CD4-positive, CD25-positive, alpha-beta regulatory T cell (primary cell): ENCODE measurements at places on chromosomes 12 and 14. TPM values are rescaled to one million over a fixed set of nuclear protein-coding genes. Genes with fewer than 3 reads are reported as not detected.

DNA sequence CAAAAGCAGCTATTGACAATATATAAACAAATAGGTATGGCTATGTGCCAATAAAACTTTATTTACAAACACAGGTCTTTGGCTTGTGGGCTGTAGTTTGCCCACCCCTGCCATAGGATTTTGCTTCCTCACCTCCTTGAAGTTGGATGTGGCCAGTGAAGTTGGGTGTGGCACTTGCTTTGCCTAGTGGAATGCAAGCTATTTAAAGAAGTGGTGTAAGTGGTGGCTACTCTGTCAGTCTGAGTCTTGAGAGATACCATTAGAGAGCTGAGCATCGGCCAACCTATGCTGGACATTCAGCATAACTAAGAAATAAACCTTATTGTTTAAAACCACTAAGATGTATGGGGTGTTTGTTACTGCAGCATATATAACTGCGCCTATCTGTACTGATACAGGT, 321.3 kb downstream of the RGS6 start:
- DNase-seq: no peak

DNA sequence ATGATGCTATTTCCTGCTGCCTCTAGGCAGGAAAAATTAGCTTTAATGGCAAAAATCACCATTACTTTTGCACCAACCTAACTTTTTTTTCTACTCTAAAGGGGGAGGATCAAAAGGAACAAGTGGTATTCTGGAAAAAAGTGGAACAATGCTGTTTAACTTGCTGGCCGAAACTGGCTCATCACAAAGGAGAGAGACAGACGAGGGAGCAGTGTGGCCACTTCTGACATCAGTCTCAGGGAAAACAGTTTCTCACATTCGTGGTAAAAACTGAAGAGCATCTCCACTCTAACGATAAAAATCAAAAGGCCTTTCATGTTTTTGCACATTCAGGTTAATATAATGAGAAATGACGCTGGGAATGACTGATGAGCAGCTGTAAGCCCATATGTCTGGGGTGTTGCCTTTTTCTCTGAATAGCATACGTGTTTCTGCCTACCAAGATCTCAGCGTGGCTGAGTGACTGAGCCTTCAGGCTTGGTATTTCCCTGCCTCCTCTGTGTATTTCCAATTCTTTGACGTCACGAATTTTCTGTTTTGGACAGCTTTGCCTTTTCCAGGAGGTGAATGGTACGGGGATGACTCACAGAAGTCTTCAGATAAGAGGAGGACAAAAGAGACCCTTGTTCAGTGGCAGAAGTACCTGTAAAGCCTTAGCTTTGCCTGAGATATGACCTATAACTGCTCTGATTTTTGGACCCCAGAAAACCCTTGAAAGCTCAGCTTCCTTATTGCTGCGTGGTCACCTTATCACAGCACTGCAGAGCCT, 358.8 kb downstream of the GLT1D1 start:
- DNase-seq: no peak

DNA sequence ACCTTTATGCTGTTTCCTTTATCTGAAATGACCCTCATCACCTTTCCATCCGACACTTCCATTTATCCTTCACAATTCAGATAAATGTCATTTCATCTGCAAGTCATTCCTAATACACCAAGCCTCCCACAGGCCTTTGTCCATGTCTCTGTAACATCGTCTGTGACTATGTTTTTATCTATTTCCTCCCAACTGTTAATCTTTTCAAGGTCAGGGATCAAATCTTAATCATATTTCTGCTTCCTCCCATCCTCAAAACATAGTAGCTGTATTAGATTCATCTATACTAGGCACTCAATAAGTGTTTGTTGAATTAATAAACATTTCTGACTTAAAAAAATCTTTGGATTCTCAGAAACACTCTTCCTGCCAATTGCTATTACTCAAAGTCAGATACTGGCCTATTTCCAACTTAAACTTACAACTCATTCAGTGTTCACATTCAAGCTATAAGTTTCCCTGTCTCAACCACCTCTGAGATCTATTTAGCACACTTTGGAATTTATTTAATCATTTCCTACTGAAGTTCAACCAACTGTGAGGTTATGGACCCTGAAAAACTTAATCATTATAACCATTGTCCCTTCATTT, 100.2 kb upstream of the ALX1 start:
- DNase-seq: no peak

Gene RASSF8
- total RNA-seq: 0.20 TPM
